HFF-Myc (cell line): ENCODE measurements at places on chromosomes 5 and 9.

DNA sequence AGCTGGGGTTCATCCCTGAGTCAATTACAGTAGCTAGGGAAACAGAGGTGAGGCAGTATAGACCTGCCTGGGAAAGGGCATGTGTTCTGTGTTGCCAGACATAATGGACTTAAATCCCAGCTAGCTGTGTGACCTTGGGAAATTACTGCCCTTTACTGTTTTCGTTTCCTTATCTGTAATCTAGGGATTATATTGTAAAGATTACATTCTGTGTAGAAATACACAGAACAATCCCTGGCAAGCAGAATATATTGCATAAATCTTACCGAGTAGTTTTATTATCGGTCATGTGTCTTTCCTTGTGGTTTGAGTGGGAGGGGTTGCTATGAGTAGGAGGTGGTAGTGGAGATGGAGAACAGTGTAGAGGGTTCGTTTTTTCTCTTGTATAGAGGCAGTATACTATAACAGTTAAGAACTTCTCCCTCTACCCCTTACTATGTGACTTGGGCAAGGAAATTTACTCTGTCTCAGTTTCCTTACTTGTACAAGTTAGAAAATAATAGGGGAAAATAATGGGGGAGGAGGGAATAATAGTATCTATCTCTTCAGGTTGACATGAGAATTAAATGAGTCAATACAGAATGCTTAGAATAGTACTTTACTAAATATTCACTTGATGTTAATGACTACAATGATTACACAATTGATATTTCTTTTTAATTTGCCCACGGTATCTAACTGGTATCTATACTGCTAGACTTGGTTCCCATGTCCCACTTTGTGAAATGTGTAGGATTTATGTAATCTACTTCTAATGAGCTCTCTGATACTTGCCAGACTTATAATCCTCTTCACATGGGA is 7.1 kb upstream of the DMXL1 start:
- no peak for DNase-seq

DNA sequence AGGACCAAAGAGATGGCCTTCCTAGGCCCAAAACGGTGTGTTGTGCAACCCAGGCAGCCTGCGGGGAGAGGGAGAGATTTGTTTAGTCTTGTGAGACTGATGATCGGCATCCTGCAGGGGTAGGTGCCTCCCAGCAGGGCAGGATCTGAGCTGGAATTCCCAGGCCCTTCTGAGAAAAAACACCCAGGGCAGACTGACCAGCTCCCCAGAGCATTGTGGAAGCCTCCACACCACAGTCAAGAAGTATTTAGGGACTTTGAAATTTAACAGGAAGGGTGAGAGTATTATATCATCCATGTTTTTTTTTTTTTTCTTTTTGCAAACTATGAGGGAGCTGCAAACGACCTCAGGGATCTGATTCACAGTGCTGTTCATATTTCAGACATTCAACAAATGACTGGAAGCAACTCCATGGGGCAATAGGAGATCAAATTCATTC is 104.5 kb upstream of the LHFPL2 start:
- DNase-seq, result no peak

DNA sequence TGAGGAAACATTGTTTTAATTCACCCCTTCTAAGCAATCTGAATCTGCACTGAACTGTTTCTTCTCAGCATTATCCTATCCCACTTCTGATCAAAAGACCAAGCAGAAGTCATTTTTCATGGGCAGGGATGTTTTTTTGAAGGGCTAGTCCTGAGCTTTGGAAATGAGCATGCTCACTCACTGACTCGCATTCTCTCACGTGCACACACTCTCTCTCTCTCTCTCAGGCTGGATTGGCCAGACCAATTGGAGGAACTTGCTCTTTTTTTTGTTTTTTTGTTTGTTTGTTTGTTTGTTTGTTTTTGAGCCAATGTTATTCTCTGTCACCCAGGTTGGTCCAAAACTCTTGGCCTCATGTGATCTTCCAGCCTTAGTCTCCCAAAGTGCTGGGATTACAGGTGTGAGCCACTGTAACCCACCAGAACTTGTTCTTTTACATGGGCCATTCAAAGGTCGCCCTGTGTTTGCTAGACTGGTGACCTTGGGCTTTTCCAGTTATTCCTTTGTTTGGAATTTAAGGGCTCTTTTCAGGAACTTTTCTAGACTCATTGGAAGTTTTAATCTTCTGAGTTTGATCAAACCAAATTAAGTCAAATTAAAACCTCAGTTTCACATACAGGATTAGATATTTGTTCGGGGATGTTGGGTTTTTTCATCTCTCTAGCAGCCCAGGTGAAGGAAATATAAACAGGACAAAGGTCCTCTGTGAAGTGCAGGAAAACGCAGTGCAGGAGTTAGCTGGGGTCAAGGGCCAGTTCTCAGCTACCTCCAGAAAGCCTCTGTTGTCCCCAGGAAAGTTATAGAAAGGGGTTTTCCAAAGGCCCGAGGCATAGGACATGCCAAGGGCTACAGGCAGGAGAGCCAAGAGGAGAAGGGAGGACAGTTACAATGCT is 13.1 kb downstream of the FAXDC2 start:
- DNase-seq, result no peak

DNA sequence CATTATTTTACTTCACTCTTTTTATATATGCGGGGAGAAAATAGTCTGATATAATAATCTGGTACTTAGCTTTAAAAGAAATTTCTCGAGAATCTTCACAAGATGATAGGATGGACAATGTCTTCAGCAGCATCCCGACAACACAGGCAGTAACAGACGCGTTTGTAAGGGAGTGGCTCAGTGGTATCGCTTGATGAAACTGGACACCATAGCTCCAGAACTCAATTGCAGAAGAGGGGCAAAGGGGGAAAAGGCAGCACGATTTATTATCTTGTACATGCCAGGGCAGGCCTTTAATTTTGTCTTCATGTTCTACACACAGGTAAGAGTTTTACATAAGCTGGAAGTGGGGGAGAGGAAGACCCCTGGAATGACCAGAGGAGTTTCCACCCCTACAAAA is 15.7 kb downstream of the IL4 start:
- no peak for DNase-seq

GRCh38 chr5:53642061-53642460 is 81.6 kb downstream of the NDUFS4 start:
- DNase-seq, result peak; percentile 10

- DNase-seq, result no peak
Measured at GRCh38 chr5:142357469-142358090, 32.8 kb upstream of the SPRY4 start.

- no peak for DNase-seq
Measured at GRCh38 chr9:88933607-88934379, 57.5 kb upstream of the S1PR3 start.

- peak; percentile 26 for DNase-seq
Measured at GRCh38 chr5:174159327-174160114, 114.0 kb downstream of the NSG2 start.

- DNase-seq, result no peak
Measured at GRCh38 chr5:72559866-72560766, 52.9 kb upstream of the ZNF366 start.

GRCh38 chr5:95631255-95631958 is 11.5 kb downstream of the GPR150 start:
- DNase-seq, result peak; percentile 44

- DNase-seq, result no peak
Measured at GRCh38 chr5:99004960-99005359, 76.2 kb upstream of the CHD1 start.
